ENCODE measurements at places on chromosomes 12 and 14.
A peak's percentile ranks its signal among the peaks of the same experiment; 100 is the strongest.

DNA sequence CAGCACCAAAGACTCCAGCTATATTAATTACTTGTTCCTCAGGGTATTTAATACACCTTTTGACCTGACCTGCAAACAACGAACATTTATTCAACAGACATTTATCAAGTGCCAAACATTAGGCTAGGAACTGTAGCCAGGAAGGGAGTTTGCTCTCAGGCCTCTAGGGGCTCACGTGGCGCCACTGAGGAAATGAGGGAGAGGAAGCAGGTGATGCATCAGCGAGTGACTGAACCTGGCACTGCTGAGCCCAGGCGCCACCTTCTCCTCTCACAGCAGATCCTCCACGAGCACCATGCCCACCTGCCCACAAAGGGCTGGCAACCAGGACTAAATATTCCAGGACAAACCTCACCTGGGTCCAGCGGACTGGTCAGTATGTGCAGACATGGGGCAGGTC, 50.2 kb downstream of the SETD3 start:
- no peak for DNase-seq

DNA sequence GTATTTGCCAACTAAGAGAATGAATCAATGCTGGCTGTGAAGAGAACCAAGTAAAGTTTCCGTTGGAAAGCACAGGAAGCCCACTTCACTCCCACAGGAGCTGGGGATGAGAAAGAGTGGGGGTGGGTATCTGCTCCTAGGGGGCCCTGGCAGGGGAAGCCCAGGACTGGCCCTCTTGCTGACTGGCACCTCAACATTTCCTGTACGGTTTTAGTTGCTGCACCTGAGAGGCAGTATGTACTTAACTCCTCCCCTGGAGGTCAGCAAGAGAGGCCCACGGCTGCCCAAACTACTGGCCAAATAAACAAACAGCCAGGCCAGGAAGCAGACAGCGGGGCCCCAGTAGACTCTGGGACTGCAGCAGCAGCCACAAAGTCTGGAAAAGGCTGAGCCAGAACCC, 33.8 kb upstream of the VWF start:
- DNase-seq, result no peak

GRCh38 chr12:21627924-21628323, 23.3 kb upstream of the GYS2 start:
- DNase-seq, result no peak

GRCh38 chr12:70966996-70967790, 46.7 kb upstream of the PTPRR start:
- no peak for DNase-seq

GRCh38 chr14:87785897-87786296, 207.1 kb downstream of the GALC start:
- DNase-seq, result no peak

- DNase-seq, result no peak
Observed at GRCh38 chr14:54671537-54671936, 104.6 kb downstream of the SAMD4A start.

GRCh38 chr14:61923348-61923747, 161.1 kb downstream of the SNAPC1 start:
- DNase-seq, result peak; percentile 10

DNA sequence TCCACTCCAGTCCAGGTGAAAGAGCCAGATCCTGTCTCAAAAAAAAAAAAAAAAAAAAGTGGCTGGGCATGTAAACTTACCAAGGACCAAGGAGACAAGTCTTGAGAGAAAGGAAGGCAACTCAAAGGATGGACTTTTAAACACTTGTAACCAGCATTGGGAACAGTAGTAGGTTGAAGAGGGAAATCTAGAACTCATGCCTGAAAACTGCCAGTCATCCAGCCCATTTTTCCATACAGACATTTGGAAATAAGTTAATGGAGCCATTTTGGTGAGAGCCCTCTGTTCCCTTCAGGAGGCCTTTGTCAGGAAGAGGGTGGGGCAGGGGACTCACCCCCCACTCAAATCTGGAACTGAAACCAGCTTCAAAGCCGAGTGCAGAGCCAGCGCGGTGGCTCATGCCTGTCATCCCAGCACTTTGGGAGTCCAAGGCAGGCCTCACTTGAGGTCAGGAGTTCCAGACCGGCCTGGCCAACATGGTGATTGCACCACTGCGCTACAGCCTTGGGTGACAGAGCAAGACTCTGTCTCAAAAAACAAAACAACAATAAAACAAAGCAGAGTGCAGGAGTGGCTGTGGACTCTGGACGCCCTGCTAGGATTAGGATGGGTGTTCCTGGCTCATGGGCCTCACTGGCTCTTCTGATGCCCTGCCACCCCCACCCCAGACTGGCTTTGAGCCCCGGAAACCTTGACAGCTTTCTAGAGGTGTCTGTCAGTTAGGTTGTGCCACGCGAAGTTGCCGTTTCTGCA, 1.6 kb upstream of the MLXIP start:
- DNase-seq, result no peak

DNA sequence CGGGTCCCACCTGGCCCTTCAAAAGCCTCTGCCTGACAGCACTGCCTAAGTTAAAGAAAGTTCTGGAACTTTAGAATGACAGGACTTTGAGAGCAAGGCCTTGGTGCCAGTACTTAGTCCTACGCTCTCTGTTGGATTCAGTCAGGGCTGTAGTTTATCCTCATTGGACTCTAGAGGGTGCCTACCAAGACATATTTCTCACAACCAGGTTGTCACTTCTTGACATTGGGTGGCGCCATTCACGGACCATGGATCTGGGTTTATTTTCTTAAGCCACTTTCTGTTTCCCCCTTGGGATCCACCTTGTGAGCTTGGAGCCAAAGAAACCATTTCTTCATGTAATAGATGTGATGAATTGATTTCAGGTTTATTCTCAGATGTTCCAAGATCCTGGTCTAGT, 787.0 kb upstream of the TBX3 start:
- DNase-seq, result no peak

DNA sequence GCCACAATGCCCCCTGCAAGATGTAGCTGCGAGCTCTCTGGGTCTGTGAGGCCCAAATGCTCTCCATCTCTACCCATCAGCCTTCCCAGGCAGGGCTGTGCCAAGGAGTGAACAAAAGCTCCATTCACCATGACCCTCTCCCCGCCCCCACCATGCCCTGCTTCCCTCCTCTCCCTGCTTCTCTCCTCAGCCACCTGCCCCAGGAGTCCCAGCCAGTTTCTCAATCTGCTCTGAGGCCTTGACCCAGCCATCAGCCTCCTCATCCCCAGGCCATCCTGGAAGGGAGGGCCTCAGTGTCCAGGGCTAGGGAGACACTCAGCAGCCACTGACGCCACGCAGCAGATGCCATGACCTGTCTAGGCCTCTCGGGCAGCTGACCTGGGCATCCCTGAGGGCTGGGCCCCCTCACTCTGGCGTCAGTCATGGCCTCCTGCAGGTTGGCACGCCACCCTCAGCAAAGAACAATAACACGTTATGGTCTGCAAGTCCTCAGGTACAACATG, 8.5 kb upstream of the KRT5 start:
- DNase-seq, result no peak
